ENCODE measurements at places on chromosomes 1 and 21.

DNA sequence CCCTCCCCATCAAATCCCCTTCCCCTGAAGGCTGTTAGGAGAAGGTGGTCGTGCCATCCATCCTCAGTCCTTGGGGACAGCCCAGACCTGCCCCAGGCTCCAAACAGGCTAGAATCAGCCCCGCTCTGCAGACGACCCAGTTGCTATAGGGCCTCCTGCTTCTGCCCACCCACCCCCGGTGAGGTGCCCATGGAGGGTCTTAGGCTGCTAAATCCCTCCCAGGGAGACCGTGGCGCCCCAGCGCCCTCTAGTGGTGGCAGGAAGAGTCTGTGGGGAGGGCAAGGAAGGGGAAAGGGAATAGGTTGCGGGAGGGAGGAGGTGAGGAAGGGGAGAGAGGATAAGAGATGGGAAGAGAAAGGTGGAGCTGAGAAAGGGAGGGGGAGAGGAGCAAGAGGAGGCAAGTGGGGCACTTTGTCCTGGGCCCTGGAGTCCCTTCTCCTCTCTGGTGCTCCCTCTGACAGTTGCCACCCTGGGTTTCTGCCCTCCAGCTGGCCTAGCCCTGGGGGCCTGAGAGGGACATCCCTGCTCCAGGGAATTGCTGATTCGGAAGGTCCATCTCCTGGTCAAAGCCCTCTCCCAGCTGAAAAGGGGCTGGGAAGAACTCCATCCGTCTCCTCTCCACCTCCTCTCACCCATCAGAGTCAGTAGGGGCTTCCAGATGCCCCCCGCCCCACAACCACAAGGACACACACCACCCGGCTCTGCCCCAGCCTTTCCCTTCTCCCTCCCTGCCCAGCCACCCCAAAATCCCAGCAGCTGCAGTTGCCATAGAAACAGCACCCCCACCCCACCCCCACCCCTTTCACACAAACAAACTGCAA lies 55.4 kb downstream of the CAMK2N1 start:
- peak; percentile 22 for DNase-seq

DNA sequence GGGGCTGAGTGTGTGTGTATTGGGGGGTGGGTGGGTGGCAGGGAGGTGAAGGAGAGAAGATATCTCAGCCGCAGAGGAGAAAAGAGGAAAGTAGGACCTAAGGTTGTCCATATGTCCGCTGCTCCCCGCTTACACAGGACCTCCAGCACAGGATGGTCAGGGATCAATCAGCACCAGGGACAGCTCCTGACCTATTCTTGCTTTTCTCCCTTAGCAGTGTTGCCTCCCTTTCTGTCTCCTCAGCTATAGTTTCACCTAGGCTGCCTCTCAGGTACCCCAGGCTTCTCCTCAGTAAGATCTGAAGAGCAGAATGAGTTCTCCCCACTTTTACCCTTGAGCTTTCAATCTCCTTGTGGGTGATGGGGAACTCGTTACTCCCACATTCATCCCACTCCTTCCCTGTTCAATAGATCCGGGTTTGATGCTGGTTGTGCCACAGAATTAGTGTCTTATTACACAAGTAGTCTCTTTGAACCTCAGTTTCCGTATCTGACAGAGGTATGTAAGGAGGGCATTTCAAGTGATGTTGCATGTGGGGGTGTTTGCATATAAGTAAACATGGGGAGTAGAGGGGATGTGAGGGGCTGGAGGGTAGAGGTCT lies 1.4 kb upstream of the DPH2 start:
- DNase-seq: no peak

DNA sequence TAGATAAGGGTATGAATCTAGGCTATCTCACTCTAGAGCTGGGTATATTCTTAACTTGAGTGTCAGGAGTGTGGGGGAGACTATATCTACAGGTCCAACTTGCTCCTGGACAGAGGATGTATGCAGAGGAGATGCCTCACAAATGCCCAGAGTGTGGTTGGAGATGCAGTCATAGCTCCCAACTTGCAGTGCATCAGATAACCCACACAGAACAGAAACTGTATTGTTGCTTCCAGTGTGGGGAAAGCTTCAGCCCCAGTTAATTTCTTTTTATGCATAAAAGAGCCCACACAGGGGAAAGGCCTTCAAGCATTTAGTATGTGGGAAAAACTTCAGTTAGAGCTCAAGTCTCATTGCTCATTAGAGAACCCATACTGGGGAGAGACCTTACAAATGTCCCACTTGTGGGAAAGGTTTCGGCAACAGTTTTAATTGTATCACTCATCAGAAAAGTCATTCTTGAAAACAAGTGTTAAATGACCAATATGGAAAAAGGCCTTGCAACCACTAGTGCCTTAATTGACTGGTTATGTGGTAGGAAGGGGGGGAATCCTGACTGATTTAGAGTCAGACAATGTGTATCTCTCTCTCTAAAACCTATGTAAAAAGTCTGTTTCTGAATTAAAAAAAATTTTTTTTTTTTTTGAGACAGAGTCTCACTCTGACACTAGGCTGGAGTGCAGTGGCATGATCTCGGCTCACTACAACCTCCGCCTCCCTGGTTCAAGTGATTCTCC lies 67.9 kb downstream of the EBNA1BP2 start:
- DNase-seq: no peak

DNA sequence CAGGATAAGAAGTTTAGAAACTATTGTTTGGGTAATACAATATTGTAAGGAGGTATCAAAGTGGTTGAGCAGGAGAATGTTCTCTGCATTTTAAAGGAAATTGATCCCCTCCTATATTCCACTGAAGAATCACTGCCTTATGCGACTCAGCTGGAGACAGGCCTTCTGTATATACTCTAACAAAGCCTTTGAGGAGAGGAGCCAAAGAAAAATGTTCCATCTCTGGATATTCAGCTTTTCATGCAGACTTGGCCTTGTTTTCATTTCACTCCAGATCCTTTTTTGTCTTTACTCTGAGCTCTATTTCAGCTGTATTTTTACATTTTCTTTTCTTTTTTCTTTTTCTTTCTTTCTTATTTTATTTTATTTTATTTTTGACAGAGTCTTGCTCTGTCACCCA lies 42.1 kb upstream of the S1PR1 start:
- no peak for DNase-seq

- no peak for DNase-seq
These were observed 56.8 kb downstream of the ITGB3BP start for GRCh38 chr1:63466181-63466580.

DNA sequence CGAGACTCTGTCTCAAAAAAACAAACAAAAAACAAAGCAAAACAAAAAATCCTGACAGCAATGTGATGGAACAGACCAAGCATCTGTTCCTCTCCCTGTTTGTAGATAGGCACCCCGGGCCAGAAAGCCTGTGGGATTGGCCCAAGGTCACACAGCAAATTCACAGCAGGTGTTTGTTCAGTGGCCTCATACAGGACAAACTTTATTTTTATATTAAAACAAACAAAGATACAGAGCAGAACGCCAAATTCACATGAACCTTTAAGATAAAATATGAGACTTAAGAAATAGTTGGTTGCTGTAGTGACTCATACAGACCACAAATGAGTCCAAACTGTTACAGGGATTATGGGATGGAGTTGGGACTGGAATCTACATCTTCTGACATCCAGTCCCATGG lies 2.3 kb upstream of the CELA2A start:
- no peak for DNase-seq

DNA sequence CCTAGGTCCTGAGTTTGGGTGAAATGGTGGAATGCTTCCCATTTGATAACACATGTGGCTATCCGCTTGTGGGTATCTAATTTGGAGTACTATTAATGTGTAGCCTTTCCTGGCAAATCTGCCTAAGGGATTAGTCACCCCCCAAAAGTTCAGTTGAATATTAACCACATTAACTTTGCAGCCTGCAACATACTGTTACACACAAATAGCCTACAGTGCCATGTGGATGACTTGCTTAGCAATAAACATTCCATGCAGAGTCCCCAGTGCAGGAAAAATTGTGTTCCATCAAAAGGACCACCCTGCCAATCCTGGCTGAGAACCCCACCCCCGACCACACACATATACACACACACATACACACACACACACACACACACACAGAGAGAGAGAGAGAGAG lies 303.3 kb upstream of the ESRRG start:
- no peak for DNase-seq

GRCh38 chr1:243740255-243740999 lies 109.6 kb downstream of the AKT3 start:
- no peak for DNase-seq

- no peak for DNase-seq
These were observed 36.6 kb upstream of the WNT2B start for GRCh38 chr1:112472142-112472541.

- DNase-seq: peak; percentile 14
These were observed at the start of gene PADI2 for GRCh38 chr1:17119076-17119772. PADI2 (minus strand) TSS chr1:17119451; CDS start chr1:17119371, 80 bp downstream.

GRCh38 chr1:163436140-163436812 lies 114.5 kb downstream of the NUF2 start:
- DNase-seq: no peak

DNA sequence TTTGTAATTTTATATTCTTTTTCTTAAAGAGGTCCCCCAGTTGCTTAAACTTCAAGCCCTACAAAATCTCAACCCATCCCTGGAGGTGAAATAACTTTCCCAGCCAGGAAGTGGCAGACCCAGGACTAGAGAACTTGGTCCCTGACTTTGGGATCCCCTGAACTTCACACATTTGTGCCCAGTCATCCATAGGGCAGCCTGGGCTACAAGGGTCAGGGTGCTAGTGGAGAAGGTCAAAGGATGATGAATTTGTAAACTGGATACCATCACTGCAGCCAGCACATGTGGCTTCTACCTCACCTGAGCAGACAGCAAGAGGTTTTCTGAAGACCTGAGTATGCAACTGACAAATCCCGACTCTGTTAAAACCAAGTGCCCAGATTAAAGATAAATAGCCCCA lies 31.4 kb downstream of the HIVEP3 start:
- no peak for DNase-seq

- DNase-seq: no peak
These were observed 112.5 kb upstream of the CACHD1 start for GRCh38 chr1:64357422-64357821.

DNA sequence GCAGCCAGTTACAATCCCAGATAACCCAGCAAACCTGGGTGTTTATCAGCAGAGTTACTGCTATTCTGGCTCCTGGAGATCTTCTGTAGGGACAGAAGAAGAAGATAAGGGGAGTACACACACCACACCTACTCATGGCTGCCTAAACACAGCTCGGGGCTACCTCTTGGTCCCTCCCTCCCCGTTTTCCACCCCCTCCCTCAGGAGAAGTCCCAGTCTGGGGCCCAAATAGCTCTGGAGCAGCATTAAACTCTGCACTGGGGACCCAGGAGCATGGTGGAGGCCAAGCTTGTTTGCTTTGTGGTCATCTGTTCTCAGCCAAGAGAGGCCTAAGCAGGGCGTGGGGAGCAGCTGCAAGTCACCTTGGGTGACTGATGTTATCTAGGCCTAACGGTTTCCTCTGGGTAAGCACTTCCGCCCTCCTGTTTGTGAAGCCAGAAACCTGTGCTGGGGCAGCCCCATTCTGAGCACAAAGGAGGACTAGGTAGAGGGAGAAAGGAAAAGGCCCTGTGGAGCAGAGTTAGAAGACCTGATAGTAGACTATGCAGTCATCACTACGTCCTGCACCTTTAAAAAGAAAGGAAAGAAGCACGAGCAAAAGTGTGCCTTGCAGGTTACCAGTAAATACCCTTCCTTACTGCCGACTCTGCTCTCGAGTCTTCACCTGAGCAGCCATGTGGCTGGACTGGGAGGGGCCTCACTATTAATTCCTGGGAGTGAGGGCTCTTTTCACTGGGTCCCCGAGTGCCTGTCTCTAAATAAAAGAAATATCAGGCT lies 2.0 kb upstream of the RCSD1 start:
- peak; percentile 67 for DNase-seq

GRCh38 chr1:21774835-21775549 lies 8.0 kb downstream of the USP48 start:
- no peak for DNase-seq

DNA sequence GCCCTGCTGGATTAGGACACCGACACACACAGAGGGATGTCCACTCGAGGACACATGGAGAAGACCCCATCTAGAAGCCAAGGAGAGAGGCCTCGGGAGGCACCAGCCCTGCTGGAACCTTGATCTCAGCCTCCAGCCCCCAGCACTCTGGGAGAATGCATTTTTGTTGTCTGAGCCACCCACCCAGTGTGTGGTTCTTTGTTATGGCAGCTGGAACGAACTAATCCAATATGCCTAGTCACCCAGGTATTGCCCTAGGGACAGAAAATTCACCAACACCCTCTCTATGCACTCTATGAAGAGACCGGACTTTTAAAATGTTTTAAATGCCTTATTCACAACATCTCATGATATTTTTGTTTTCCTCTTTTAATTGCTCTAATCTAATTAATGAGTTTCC lies 117.4 kb downstream of the CRYAA start:
- DNase-seq: no peak

DNA sequence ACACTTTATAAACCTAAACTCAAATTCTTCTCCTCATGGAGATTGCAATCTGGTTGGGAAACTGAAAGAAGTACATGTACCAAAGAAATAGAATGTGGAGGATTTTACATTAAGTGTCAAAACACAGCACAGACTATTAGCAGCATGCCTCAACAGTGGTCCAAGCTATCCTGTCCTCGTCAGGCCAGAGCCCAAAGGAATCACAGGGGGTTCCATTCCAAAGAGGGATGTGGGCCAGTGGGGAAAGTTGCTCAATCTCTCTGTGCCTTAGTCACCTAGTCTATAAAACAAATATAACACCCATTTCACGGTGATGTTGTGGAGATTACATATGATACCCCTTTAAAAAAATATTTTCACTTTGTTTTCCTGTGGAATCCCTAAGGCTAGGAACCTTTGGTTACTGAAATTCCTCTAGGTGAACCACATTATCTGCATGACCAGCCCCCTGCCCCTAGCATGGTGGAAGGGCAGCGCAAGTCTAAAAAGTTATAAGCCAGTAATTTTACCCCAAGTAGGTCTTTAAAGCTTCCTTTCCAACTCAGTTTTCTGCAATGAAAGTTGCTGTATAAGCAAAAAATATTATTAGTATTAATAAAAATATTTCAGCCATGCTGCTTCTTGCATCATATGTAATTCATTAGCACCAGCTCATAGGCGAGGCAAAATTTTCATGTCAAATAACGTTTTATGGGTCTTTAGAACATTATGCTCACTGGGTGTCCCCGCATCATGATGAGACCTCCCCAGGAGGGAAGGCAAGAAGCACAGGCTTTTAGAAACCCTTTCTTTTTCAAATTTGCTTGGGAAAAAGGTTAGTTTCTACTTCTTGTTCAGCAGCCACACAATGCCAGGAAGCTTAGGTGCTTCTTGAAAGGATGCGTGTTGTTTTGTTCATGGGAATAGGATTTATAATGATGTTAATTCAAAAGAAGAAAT lies 548.8 kb upstream of the PKN2 start:
- no peak for DNase-seq

DNA sequence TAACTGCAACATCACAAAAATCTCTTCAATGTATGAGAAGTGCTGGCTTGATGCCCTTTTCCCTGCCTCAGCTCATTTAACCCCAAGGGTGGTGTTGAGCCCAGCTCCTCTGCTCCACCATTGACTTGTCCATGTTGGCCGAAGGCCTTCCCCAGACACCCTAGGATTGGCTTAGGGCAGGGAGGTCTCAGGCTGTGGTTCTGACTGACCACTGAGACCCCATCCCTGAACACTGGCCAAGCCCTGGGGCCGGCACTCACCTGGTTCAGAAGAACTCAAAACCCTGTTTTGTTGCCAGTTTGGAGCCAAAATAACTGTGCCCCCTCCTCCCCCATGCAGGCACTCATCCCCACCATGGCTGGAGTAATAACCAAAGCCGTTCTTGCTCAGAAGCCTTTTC lies 38.6 kb downstream of the NENF start:
- DNase-seq: no peak

GRCh38 chr21:37878946-37879660 lies 37.2 kb downstream of the KCNJ6 start:
- DNase-seq: no peak

Measured in activated T-helper 1 cell treated with anti-CD3 and anti-CD28 coated beads, Interleukin-2, amount 50 U/mL, for 16 hours (primary cell).